H4 (cell line): ENCODE measurements at places on chromosomes 4 and X. TPM values are rescaled to one million over a fixed set of nuclear protein-coding genes. Genes with fewer than 3 reads are reported as not detected.

TBC1D8B gene
- 2.6 and 2.9 TPM in 2 replicates for total RNA-seq

CLDN2 gene
- total RNA-seq: not detected in 2 replicates

C4orf51 gene
- total RNA-seq: not detected in 2 replicates

LGI2 gene
- total RNA-seq: 0.04 and 0.12 TPM in 2 replicates

MGAT4D gene
- not detected in 2 replicates for total RNA-seq

DNA sequence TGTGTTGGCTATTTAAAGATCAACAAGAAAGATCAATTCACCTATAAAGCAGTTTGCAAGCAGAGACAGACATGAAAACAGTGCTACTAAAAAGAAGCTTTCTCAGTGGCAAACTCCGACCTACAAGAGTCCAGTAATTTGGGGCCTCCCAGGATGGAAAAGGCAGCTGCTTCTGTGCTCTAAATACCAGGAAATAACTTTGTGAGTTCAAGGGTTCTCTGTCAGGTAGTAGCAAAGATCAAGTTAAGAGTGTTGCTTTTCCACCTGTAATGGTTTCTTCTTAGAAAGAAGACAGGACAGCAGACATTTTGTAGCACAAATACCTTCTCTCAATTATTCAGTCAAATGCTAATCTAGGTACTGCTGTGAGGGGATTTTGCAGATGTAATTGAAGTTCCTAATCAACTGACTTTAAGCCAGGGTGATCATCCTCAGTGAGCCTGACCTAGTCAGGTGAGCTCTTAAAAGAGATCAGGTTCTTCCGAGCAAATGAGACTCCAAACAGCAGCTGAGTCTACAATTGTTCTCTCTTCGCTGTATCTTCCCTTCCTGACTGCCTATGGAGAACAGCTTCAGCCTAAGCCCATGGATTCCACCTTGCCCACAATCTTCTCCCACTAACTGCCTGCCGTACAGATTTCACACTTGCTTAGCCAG, 13.5 kb downstream of the ANKRD17 start:
- DNase-seq: no peak

DNA sequence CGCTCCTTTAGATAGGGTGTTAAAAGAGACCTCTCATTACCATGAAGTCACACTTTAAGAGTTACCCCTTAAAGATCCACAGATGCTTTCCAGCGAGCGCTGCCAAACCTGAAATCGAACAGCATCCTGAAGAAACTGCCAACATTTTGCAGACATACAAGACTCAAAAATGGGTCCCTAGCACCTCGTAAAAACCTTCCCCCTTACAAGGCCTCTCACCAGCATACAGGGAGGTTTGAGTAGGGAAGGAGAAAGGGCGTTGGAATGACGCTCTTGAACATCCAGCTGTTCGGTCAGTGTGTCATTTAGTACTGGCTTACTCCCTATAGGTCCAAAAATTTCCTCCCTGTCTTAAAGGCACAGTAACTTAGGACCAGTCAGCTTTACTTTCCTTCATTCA, 45.3 kb upstream of the PGRMC1 start:
- DNase-seq: no peak

DNA sequence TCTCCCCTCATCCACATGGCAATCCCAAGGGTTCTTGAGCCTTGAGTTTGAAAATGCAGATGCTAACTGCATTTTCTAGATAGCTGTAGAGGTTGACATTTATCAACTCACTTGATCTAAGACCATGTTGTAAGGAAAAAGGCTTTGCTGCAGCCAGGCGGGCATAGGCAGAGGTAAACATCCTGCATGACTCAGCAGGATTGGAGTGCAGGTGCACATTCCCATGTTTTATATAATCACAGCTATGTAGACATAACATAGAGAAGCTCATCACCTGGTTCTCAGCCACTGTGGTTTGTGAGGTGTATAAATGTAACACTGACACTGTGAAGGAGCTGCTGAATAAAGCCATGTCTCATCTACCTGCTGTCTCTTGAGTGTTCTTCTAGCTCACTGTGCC, 62.3 kb upstream of the PDE5A start:
- peak; percentile 45 for DNase-seq

DNA sequence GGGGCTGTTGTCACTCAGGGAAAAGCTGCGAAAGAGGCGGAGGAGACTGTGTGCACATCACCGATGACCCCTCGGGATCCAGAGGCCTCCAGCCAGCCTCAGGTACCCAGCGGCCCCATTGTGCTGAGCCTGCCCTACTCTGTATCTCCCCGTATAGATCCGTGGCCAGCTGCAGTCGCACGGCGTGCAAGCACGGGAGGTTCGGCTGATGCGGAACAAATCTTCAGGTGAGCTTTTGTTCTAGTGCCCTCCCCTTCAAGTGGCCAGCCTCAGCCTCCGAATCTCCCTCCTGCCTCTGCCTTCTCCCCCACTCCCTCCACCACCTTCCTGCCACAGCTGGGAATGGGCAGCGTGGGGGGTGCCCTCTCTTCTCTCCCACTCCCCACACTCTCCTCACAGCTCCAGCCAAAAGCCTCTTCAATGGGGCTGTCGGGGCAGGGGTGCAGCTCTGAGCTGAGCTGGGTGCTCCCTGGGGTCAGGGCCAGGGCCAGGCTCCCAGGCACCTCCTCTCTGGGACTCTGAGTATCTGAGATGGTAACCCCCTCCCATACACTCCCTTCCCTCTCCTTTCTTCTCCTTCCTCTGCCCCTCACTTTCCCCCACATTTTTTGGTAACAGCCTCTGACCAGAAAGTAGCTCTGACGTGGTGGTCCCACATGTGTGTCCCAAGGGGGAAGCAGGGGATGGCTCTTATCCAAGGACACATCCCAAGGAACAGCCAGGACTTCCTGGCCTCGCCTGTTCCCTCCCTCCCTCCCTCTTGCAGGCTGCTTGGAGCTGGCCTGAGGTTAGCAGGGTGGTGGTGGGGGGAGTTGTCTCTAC, 20.4 kb upstream of the UBA1 start:
- no peak for DNase-seq

DNA sequence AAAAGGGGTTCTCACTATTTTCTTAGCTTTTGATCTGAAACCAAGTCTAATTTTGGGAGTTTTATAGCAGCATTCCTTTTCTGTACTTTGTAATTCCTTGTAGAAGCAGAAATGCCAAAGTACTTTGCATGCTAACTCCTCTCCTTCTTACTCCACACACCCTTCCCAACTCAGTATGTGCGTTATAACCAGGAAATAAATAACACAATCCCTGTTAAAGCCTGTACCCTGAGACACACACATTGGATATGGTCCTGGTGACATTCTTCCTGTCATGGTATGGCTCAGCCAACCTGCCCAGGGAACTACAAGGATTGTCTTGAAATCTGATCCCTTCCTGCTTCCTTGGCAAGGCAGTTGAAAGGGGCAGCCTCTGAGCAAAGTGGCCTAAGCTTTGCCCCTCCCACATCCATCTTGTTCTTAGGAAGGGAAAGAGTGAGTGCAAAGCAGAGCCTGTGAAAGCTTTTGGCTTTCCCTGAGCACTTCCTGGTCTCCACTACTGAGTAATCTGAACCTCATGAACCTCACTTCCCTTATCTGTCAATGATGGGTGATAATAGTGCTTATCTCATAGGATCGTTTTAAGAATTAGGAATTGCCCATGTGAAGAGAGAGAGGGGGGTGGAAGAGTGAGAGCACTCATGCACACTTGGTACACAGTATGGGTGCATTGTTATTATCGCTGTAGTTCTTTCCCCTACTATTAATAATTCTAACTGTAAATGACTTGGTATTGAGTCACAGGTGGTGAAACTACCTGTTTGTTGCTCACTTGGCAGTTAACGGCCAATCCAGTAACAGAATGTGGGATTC, 109.3 kb downstream of the AFF2 start:
- DNase-seq: peak; percentile 49

DNA sequence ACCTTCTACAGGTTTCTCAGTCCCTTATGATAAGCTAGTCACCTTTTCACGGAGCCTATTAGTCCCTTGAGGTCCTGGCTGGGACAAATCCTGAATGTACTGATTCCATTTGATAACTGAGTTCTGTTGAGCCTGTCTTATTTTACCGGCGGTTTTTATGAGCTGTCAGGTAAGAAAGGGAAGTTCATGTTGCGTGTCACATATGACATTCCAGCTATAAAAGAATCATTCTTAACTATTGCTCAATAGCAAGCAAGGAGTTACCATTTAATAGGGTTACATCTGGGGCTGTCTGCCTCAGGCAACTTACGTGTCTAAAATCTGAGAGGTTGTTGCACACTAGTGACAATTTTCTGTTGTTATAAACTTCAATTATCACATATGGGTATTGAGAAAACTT, 394.6 kb downstream of the TECRL start:
- no peak for DNase-seq

DNA sequence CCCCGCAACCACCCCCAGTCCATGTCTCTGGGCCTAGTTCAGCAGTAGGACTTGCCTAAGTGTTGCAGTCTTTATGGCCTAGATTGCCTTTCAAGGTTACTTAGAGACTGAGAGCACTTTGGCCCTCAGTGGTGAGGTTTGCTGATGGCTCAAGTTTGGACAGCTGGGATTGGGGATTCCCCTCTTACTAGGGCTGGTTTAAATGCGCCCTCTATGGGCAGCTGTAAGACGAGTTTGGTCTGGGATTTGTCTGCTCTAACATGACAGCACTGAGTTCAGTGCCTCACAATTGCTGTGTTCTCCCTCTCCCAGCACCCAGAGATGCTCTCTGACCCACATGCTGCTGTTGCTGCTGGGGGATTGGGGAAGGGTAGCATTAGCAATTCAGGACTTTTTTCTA, 23.1 kb downstream of the DACH2 start:
- no peak for DNase-seq

- no peak for DNase-seq
Measured at GRCh38 chr4:80586716-80587115, 251.2 kb downstream of the CFAP299 start.

- no peak for DNase-seq
Measured at GRCh38 chr4:74635074-74635473, 159.2 kb downstream of the BTC start.
